ENCODE measurements at places on chromosomes 2 and 18.

- no peak for DNase-seq
Measured at GRCh38 chr2:100390001-100390940, 27.2 kb downstream of the CHST10 start.

- no peak for DNase-seq
Measured at GRCh38 chr2:11492244-11492643, 26.3 kb upstream of the E2F6 start.

DNA sequence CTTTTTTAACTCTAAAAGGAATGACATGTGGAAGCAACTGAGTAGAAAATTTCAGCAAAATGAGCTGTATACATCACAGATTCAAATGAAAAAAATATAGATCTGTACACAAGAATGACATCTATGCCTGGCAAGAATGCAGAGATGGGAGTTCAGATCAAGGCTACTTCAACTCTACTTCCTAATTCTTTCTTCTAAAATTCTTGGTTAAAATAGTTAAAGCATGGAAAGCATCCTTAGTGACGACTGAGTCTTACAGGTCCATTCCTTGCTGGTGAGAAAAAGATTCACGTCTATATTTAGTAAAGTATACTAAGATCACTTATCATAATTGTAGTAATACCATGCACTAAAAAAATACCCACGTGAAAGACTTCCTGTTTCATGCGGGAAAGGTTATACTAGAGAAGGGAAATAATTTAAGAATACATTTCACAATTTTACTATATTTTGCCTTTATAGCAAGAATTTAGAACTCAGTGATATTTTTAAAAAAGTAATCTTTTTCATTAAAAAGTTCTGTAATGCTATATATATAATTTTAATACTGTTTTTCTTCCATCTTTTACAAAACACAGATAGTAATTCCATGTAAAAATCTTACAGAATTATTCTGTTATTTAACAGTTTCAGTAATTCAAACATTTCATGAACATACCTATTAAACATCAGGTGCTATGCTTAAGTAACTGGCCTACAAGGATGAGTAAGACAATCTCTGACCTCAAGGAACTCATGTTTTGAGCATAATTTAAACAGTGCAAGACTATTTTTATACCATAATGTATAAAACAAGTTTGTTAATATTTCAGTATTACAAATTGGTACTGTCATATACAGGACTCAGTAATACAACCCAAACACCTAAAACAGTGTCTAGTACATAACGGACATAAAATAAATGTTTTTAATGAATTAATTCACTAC is 159.6 kb downstream of the BAZ2B start:
- DNase-seq, result no peak

GRCh38 chr2:143252138-143252907 is 123.1 kb downstream of the ARHGAP15 start:
- DNase-seq, result no peak

- DNase-seq, result no peak
Measured at GRCh38 chr2:210961249-210961648, 404.9 kb downstream of the CPS1 start.

GRCh38 chr18:46577546-46577945 is 79.5 kb downstream of the LOXHD1 start:
- no peak for DNase-seq

- DNase-seq, result no peak
Measured at GRCh38 chr2:64277101-64277849, 133.1 kb upstream of the PELI1 start.

DNA sequence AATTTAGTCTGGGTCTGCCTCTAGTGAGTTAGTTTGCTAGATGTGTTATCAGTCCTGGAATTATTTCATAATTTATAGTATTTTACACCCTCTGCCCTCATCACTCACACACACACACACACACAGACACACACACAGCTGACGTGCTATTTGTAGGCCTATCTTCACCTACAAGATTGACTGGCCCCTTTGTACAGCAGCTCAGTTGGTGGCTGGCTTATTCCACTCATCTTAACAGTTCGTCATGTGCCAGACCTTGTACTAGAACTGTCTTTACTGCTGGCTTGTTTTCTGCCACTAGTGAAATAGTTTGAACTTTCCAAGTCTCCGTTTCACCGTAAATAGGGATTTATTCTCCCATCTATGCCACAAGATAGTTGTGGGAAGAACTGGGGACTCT is 21.3 kb downstream of the CENPO start:
- DNase-seq, result no peak

GRCh38 chr18:48879008-48879431 is 71.7 kb downstream of the SMAD7 start:
- no peak for DNase-seq

DNA sequence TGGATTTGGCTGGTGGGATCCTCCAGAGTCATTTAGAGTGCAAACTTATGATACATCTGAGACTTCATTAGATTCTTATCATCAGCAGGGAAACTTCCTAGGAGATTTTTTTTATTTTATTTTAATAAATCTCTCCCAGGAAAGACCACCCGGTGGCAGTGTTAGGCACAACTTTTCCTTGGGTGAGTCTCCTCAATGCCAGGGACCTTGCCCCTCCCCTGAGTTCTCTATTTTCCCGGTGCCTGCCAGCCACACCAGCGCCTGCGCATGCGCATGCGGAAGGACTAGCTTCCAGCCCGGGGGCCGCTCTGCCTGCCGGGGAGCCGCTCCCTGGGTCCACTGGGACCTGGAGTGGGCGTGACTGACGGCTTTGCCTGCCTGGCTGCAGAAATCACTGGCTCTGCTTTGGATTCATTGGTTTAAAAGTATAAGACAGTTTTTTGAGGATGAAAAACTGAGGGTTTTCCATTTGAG is 86.6 kb downstream of the TMEM182 start:
- DNase-seq, result no peak

- no peak for DNase-seq
Measured at GRCh38 chr18:75034937-75035336, 174.0 kb downstream of the PTGR3 start.

- DNase-seq, result no peak
Measured at GRCh38 chr2:152348388-152348787, 13.4 kb downstream of the FMNL2 start.

- DNase-seq, result no peak
Measured at GRCh38 chr18:22974001-22974400, 40.9 kb downstream of the RBBP8 start.

GRCh38 chr2:37026050-37026449 is 58.1 kb downstream of the HEATR5B start:
- no peak for DNase-seq

DNA sequence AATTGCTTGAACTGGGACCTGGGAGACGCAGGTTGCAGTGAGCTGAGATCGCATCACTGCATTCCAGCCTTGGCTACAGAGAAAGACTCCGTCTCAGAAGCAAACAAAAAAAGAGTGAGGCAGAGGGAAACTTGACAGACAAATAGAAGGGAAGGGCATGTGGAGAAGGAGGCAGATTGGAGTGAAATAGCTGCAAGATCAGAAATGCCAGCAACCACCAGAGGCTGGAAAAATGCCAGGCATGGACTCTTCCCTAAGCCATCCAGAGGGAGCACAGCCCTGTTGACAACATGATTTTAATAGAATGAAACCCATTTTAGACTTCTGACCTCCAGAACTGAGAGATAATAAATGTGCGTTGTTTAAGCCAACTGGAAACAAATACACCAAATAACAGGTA is 447.2 kb upstream of the SPHKAP start:
- DNase-seq, result no peak

DNA sequence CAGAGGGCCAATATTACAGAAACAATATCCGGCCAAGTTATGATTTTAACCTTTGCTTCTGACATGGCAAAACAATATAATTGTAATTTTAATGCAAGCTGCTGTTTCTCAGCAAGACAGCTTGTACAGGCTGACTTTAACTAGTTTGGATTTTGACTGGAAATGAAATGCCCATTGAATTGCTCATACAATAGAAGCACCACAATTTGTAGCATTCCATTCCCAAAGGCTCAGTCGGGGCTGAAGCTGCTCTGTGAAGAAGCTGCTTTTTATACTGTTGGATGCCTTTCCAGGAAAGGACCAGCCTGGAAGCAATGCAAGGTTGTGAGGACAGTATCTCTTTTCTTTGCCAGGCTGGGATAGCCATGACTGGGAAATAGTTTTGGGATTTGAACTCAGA is 677.0 kb upstream of the FANCL start:
- DNase-seq, result no peak

DNA sequence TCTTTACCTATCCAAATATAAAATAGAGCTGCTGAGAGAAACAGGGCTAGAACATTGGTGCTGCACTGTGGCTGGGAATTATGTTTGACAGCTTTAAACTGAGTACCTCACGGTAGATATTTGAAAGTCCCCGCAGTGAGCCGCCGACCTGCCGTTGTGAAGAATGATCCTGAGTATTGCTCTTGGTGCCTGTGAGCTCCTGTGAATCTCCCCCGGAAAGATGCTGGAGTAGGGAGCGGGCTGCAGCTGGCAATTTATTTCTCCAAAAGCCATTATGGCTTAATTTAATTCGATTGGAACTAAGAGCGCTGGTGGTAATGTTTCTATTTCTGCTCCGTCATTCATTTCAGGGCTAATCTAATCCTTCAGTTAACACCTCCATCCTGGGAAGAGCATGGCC is 129.4 kb upstream of the TPO start:
- no peak for DNase-seq

GRCh38 chr2:186702006-186702405 is 8.1 kb downstream of the FAM171B start:
- no peak for DNase-seq

GRCh38 chr2:174412256-174412655 is 16.7 kb downstream of the SCRN3 start:
- no peak for DNase-seq

- DNase-seq, result no peak
Measured at GRCh38 chr2:189798312-189799029, 14.2 kb downstream of the PMS1 start.

GRCh38 chr2:36919041-36919837 is 47.1 kb downstream of the STRN start:
- no peak for DNase-seq

GRCh38 chr2:45497355-45497754 is 113.7 kb downstream of the SRBD1 start:
- DNase-seq, result no peak

DNA sequence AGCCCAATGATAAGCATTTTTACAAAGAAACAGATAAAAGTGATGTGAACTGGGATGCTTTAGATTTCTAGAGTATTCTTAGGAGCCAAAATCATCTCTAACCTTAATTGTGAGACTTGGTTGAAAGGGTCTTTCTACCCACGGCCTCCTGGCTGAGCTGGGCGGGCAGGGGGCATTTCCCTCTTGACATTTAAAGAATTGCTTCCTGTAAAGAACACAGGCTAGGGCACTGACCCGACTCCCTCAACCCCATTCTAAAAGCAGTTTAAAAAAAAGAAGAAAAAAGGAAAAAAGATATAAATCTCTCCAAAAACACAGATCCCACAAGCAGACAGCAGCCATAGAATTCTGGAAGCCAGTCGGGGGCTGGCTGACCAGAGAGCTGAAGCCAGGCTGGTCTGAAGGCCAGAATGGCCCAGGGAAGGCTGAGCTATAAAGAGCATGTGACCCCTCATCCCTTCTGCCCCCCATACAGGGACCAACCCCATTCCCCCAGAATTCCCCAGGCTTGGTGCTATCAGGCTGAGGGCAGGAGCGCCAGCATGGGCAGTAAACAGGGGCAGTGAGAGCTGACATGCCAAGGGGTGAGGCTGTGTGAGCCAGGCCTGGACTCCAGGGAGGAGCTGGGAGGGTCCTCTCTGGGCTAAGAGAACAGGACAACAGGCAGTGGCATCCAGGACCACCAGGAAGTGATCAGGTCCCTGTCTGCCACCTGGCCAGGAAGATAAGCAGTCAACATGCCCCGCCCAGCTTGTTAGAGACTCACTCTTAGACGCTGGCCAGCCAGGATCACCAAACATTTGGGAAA is 188.5 kb downstream of the HDAC4 start:
- no peak for DNase-seq
